Tongue (tissue), 3 donors: ENCODE measurements at places on chromosomes 11 and 22. TPM values are rescaled to one million over a fixed set of nuclear protein-coding genes. Genes with fewer than 3 reads are reported as not detected.

Gene ZC3H12C
- 17.6 TPM for total RNA-seq

Gene TYR
- total RNA-seq: not detected

DNA sequence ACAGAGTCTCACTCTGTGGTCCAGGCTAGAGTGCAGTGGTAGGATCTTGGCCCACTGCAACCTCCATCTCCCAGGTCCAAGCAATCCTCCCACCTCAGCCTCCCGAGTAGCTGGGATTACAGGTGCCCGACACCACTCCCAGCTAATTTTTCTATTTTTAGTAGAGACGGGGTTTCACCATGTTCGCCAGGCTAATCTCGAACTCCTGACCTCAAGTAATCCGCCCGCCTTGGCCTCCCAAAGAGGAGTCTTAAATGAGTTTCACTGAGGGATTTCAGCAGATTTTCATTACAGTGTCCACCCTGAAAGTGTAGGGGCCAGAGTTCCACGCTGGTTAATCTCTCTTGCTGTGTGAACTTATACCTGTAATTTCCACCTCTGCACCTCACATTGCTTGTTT lies 412 bp upstream of the RPS3 start:
- no peak for DNase-seq

DNA sequence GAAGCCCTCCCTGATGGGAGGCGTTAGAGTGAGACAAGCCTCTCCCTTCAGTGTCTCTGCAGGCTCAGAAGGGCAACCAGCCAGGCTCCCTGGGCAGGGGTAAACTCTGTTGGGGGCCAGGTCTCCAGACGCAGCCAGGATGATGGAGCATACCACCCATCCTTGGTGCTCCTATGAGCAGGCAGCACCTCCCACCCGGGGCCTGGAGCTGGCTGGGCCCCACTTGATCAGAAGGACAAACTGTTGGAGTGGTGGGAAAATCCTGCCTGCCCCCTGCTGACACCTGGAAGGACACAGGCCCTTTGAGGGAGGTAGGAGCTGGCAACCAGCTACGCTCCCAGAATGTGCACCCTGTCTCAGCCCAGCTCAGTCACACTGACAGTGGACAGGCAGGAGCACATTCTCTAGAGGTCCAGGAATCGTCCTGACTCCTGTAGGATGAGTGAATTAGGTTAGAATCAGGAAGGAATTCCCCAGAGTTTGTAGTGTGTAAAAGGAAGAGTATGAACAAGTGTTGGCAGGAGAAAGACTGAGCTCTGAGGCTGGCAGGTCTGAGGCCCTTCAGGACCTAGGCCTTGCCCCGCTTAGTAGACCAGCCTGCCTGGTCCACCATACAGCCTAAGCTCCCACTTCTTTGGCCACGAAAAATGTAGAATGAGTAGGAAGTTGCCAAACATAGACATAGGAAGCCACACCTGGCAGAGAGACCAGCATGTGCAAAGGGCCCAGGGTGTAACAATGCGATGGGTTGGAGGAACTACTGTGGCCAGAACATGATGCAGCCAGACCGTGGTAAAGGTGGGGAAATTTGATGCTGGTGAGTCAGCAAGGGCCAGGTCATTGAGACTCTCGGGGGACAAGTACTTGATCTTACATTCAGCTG lies 19.1 kb downstream of the ARHGEF17 start:
- DNase-seq: no peak

GRCh38 chr11:1341928-1342524 lies 32.6 kb upstream of the TOLLIP start:
- no peak for DNase-seq

DNA sequence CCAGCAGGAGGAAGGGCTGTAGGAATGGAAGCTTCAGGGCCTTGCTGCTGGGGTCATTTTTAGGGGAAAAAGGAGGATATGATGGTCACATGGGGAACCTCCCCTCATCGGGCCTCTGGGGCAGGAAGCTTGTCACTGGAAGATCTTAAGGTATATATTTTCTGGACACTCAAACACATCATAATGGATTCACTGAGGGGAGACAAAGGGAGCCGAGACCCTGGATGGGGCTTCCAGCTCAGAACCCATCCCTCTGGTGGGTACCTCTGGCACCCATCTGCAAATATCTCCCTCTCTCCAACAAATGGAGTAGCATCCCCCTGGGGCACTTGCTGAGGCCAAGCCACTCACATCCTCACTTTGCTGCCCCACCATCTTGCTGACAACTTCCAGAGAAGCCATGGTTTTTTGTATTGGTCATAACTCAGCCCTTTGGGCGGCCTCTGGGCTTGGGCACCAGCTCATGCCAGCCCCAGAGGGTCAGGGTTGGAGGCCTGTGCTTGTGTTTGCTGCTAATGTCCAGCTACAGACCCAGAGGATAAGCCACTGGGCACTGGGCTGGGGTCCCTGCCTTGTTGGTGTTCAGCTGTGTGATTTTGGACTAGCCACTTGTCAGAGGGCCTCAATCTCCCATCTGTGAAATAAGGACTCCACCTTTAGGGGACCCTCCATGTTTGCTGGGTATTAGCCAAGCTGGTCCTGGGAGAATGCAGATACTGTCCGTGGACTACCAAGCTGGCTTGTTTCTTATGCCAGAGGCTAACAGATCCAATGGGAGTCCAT lies 14.1 kb downstream of the IL10RA start:
- DNase-seq: no peak
